ENCODE measurements at places on chromosomes 7 and 10.

DNA sequence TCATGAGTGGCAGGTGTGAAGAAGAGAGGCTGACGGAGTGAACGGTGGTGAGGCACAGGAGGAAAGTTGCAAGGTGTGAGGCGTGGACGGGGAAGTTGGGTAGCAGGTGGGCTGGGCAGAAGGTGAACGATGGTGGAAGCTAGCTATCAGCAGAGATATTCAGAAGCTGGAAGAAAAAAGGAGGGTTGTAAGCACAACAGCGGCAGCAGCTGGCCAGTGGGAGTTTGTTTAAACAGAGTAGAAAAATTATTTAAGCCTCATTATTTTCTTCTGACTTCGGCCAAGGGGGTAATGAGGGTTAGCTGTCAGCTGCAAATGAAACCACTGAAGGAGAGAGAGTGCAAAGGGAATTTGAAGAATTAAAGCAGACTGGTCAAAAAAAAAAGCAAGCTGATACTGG, 62.1 kb upstream of the PRKAR2B start:
- H3K27me3 ChIP-seq, result no peaks in the 10 kb centered on the region
- no peaks in the 10 kb centered on the region for H3K36me3 ChIP-seq
- H3K4me1 ChIP-seq, result no peaks in the 10 kb centered on the region
- no peak overlapping the region for H3K4me3 ChIP-seq
- H3K27ac ChIP-seq, result no peak overlapping the region

GRCh38 chr10:7634142-7634894, 32.4 kb downstream of the ITIH5 start:
- H3K27me3 ChIP-seq, result peaks cover 11% of the 10 kb centered on the region
- no peak for DNase-seq
- H3K4me3 ChIP-seq, result no peak overlapping the region
- H3K4me1 ChIP-seq, result no peaks in the 10 kb centered on the region
- H3K27ac ChIP-seq, result no peak overlapping the region
- H3K36me3 ChIP-seq, result no peaks in the 10 kb centered on the region

DNA sequence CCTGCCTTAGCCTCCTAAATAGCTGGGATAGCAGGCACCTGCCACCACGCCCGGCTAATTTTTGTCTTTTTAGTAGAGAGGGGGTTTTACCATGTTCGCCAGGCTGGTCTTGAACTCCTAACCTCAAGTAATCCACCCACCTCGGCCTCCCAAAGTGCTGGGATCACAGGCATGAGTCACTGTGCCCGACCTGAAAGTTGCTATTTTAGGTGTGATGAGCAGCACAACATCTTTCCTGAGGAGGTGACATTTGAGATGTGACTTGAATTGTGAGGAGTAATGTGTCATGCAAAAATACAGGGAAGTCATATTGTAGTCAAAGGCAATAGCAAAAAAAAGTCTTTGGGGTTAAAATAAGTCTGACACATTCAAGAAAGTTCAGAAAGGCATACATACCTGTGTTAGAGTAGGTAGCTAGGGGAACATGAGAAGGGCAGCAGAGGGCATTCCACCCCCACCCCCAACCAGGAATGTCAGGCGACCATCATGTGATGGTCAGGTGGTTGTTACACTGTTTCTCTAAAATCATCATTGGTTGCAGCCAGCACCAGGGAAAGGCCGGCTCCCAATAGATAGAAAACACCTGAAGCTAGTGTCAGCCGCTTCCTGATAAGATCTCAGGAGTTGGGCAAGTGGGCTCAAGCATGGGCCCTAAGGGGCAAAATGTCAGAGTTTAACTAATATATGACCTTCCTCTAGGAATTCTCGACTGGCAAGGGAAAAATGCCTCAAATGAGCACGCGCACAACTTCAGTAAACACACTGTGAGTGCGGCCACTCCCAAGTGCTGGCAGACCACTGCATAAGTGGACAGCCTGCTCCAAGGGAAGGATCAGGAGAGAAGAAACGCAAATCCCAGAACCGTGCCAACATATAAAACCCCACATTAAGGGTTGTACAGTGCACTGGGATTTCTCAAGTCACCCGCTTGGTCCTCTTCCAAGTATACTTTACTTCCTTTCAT, at the start of gene TACC2:
Gene TACC2 (plus strand): TSS at position 803 of the 964 bp plus-strand sequence. CDS start 32,819 bp downstream, outside the sequence.
- H3K27me3 ChIP-seq, result peaks cover 5% of the 10 kb centered on the region
- DNase-seq, result no peak
- no peak within 1 kb of the TSS for H3K4me3 ChIP-seq
- no peak within 1 kb of the TSS for H3K27ac ChIP-seq

DNA sequence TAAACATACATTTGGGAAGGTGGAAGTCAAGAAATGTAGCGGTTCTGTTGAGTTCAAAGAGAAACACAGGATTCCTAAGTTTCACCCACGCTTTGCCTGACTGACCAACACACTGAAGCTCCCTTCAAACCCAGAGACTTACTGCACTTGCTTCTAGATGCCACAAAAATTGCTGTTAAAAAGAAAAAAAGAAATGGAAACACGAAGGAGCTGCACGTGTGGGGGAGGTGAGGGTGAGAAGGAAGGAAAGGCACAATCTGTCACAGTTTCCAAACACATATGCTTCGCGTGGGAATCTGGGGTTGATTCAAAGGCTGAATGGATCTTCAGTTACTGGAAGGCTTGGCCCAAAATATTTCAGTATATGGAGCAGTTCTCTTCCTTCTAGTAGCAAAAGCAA, 495.6 kb downstream of the DNAJB6 start:
- H3K4me3 ChIP-seq, result no peak overlapping the region
- no peak for DNase-seq
- H3K27me3 ChIP-seq, result peaks cover 36% of the 10 kb centered on the region

DNA sequence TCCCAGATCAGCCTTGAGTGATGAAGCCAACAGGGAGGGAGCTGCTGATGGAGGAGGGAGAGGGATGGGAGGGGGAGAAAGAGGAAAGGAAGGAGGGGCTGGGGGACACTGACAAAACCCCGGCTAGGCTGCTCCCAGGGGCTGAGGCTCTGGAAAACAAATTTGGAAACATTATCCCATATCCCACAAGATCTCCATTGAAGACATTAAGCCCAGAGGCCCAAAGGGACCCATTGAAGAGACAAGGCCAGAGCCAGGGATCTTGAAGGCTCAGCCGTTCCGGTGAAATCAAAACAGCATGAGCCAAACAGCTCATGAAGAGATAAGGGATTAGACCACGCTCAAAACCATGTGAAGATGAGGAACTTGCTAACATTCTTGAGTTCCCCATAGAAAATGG, 184.3 kb upstream of the ITGB1 start:
- peaks cover 52% of the 10 kb centered on the region for H3K4me1 ChIP-seq
- H3K4me3 ChIP-seq, result no peak overlapping the region
- DNase-seq, result no peak
- H3K36me3 ChIP-seq, result peaks cover 4% of the 10 kb centered on the region

All from activated naive CD4-positive, alpha-beta T cell treated with anti-CD3 and anti-CD28 coated beads, Interleukin-2, amount 10 ng/mL, durations not matched to agents 7 days and 5 days (primary cell).